MV-4-11 (cell line): ENCODE measurements at places on chromosomes 1 and 21.

DNA sequence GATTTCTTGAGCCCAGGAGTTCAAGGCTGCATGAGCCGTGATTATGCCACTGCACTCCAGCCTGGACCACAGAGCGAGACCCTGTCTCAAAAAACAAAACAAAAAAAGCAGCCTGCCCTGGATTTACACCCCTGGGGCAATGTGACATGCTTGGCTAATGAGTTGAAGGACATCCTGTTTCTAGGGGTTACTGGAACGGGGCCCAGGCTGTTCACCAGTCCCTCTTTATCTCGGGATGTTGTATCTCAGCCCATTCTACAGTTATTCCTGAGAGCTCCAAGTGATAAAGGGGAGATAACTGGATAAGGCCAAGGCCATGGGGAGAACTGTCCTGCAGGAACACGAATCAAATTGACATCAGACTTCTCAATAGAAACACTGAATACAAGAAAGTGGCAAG, 21.7 kb upstream of the S100A2 start:
- DNase-seq = no peak

GRCh38 chr1:208137193-208137592, 107.0 kb downstream of the PLXNA2 start:
- no peak for DNase-seq

- no peak for DNase-seq
Measured at GRCh38 chr1:198867182-198867581, 228.3 kb downstream of the PTPRC start.

GRCh38 chr1:34696230-34696629, 58.6 kb upstream of the GJB5 start:
- no peak for DNase-seq

DNA sequence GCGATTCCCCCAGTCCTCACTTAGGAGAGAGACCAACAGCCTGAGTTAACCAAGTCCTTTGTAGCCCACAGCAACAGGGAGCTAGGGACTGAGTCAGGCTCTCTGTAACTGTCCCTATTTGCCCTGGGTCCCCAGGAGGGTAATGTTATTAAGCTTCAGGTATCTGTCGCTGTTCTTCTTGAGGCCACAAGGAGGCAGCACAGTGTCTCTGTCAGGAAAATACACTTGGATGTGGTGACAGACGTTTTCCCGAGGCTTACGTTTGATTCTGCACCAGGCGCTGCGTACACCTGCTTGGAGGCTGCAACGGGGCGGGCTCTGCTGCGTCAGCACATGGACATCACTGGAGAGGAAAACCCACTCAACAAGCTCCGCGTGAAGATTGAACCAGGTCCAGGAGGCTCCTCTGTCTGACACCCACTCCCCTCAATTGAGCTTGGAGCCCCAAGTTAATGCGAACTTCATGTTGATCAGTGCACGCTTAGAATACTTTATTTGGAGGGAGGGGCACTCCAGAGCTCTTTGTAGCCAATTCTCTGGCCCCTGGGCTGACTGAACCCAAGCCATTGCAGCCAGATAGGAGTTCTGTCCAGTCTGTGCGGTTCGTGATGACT, 10.7 kb upstream of the ELF3 start:
- peak; percentile 2 for DNase-seq

- no peak for DNase-seq
Measured at GRCh38 chr1:119276558-119276957, 92.0 kb upstream of the HAO2 start.

DNA sequence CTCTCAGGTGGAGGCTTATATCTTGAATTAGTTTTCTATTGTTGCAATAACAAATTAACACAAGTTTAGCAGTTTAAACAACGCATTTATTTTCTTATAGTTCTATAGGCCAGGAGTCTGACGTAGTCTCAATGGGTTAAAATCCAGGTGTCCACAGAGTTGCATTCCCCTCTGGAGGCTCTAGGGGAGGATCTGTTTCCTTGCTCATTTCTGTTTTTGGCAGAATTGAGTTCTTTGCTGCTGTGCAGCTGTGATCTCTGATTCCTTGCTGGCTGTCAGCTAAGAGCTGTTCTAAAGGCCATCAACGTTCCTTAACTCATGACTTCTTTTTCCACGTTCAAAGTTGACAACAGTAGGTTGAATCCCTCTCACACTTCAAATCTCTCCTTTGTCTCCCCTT, 31.8 kb downstream of the S100A10 start:
- no peak for DNase-seq
